GM04503 (cell line): ENCODE measurements at places on chromosomes 5 and 9.

GRCh38 chr5:10399839-10400238, 41.8 kb upstream of the ROPN1L start:
- no peak for DNase-seq

- DNase-seq, result no peak
These were observed 230.5 kb downstream of the ATPSCKMT start for GRCh38 chr5:10019236-10019635.

DNA sequence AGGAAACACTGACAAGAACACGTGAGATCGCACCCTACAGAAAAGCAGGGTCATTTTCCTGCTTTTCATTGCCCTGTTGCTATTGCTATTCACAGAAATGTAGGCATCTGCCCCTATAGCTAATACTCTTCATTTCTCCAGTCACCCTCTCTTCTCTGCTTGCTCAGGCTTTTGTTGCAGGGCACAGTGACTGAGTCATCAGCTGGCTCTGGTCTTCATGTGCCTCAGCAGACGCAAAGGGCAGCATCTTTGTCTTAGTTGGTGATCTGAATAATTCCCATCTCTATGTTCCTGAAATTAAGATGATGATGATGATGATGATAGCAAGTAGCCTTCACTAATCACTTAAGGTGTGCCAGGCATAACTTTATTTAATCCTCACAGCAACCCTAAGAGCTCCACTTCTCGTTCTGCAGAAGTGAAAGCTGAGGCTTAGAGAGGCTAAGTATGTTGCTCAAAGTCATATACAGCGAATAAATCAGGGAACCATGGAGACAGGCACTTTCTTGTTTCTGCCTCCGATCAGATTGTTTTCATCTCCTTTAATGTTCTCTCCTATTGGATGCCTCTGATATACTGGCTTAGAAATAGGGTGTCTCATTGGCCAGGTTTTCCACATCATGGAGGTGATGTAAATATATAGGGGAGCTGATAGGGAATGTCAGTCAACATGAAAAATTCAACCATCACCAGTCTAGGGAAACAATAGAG, 133.0 kb upstream of the STK32A start:
- DNase-seq, result no peak

- DNase-seq, result no peak
These were observed 200.5 kb downstream of the HINT1 start for GRCh38 chr5:130964231-130965202.

DNA sequence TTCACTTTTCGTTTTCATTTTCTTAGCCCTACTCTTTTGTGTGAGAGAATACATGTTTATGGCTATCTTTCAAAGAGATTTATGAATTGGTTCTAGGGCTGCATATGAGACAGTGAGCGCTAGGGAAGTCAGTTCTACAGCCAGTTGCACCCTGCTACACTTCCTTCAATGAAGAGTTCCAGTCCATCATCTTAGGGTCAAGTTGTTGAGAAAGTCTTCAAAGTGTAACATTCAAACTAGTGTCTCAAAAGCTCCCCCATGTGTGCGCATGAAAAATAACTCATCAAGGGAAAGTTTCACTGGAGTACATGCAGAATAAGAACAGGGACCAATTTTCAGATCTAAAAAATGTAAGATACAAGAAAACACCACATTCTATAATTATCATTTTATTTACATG, 317.2 kb downstream of the DEPDC1B start:
- DNase-seq, result peak; percentile 10

- DNase-seq, result no peak
These were observed 710.8 kb upstream of the WWC1 start for GRCh38 chr5:167580608-167581007.

- no peak for DNase-seq
These were observed 233.1 kb upstream of the ANKRD55 start for GRCh38 chr5:56466136-56466816.

DNA sequence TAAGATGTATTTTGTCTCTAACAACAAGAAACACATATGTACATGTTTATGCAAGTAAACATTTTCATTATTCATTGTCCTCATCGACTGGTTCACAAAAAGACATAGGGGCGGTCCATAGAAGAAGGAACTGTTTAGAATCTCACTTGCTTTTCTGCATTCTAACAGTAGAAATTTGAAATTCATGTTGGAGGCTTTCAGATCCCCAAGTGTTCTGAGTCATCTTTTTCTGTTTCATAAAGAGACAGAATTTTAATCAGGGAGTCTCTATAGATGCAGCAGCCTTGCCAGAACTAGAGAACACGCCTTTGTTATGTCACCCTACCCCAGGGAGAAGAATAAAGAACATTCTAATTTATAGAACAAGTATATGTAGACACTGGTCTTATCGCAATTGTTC, 324.3 kb downstream of the GABRG2 start:
- DNase-seq, result no peak

GRCh38 chr5:152369298-152369697, 35.8 kb downstream of the NMUR2 start:
- DNase-seq, result no peak
